Activated naive CD4-positive, alpha-beta T cell treated with anti-CD3 and anti-CD28 coated beads for 36 hours (primary cell): ENCODE measurements at places on chromosomes 13 and 19.
A peak's percentile ranks its signal among the peaks of the same experiment; 100 is the strongest.

DNA sequence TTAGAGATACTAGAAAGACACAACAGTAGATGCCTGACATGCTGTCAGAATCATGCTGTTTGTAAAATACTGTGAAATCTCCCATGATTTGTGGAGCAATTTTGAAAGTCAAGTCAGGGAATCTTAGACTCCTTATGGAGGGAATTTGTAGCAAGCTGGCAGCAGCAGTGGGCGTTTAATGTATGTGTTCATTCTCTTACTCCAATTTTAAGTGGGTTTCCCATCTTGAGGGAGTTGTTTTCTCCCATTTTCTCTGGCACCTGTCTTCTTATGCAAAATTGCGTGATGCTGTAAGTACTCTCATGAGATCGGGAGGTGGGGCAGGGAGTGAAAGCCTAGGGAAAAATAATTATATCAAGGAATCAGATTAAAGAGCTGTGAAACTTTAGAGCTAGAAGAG, 16.0 kb upstream of the GTF2F2 start:
- no peak for DNase-seq

DNA sequence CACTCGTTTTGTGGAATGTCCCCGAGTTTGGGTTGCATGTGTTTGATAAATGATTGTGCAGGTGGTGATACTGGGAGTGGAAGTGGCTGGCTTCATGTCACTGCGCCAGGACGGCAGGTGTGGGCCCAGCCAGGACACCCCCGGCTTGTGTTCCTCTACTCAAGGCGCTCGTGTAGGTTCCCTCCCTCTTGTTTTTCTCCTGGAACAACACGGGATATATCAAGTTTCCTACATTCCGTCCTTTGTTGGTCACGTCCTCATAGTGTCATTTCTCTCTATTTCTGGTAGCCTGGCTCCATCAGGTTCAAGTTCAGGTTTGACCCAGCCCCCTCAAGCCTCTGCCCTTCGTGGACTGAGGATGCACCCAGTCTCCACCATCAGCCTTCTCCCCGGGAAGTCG, 16.3 kb downstream of the IL17D start:
- DNase-seq = no peak

DNA sequence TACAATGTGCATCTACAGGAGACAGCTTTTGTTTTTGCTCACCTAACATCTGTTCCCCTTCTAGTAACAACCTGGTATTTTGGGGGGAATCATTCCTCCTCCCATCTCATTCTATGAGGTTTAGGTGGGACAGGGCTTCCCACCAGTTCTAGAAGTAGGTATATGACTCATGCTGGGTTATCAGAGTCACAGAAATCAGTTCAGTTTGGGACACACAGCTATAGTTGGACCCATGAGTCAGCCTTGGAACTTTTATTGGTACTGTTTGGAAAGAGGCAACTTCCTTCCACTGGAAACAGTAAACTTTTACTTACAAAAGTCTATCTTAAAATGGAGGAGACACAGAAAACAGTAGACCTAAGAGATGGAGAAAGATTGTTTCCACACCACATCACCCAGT, 185.5 kb downstream of the DNAJC3 start:
- DNase-seq = no peak

- no peak for DNase-seq
These were observed 39.3 kb upstream of the GJB6 start for GRCh38 chr13:20271441-20271840.

DNA sequence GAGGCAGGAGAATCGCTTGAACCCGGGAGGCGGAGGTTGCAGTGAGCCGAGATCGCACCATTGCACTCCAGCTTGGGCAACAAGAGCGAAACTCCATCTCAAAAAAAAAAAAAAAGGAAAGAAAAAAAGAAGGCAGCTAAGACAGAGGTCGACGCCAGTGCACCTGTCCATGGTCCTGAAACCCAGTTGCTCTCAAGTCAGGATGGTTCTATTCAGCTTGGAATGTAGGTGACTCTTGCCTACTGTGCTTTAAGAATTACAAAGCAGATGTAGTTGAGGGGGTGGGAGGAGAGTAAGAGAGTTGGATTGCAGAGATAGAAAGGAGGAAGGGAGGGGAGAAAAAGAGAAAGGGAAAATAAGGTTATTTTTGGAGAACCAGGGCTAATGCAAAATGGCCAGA, 18.7 kb downstream of the CACNG7 start:
- DNase-seq = peak; percentile 62
